Activated CD8-positive, alpha-beta memory T cell treated with anti-CD3 and anti-CD28 coated beads, Interleukin-2, amount 50 U/mL, for 4 hours (primary cell): ENCODE measurements at places on chromosomes 12 and 14.
A peak's percentile ranks its signal among the peaks of the same experiment; 100 is the strongest.

DNA sequence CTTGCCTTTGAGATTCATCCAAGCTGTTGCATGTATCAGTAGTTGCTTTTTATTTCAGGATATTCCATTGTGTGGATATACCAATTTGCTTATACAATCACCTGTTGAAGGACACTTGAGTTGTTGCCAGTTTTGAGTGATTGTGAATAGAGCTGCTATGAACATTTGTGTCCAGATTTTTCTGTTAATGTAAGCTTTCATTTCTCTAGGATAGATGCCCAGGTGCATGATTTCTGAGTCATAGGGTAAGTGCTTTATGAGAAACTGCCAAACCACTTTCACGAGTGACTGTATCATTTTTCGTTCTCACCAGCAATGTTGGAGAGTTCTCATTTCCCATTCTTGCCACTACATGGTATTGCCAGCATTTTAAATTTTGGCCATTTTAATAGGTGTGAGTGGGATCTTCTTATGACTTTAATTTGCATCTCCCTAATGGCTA lies 434.6 kb upstream of the RGS6 start:
- DNase-seq, result no peak

DNA sequence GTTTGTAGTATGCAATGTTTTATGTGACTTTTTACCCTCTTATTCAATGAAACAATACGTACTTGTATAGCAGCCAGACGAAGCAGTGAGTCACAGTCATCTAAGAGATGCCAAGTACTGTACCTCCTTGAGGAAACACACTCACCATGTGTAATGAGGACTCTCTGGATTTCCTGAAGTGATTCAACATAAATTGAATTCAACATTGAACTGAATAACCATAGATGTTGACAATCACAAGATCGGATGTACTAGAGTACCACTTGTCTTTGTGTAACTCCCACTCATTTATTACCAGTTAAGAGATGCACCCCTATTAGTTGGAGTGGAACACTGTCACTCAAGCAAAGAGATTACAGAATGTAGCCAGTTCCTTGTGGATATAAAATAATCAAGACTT lies 175.2 kb upstream of the HMGA2 start:
- DNase-seq, result no peak

GRCh38 chr12:97336900-97337751 lies 125.5 kb upstream of the RMST start:
- no peak for DNase-seq

DNA sequence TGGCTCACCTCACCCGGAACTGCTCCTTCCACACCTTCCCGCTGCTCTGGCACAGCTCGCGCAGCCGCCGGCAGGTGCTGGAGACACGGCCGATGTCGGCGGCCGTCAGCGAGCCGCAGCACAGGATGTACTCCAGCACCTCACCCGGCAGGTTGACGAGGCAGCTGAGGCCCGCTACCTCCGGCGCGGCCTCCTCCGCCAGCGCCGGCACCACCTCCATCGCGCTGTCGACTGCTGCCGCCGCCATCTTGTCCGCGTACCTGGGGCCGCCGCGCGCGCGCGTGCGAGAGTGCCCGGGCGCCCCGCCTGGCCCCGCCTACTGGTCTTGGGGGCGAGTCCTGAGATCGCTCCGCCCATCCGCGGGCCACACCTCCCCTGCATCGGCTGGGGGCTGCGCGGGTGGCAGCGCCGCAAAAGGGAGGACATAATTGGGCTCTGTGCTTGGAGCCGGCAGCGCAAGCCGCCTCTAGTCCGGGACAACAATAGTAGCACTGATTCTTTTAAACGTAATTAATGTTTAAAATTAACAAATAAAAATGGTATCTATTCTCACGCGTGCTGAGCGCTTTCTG lies at the start of gene FBXO21:
Gene FBXO21 (minus strand): TSS at position 261 of the 572 bp plus-strand sequence. CDS start 14 bp downstream, at position 247.
- DNase-seq, result peak; percentile 96

GRCh38 chr12:27511723-27512045 lies 12.3 kb upstream of the PPFIBP1 start:
- no peak for DNase-seq

GRCh38 chr14:61841145-61841544 lies 78.9 kb downstream of the SNAPC1 start:
- no peak for DNase-seq
